ENCODE measurements at places on chromosomes 1 and 21.

- no peak for DNase-seq
Observed at GRCh38 chr1:163427279-163427678, 105.5 kb downstream of the NUF2 start.

GRCh38 chr1:21115098-21115760 lies 61.5 kb downstream of the EIF4G3 start:
- DNase-seq: no peak

GRCh38 chr1:23555986-23556634 lies 3.2 kb downstream of the ID3 start:
- DNase-seq: no peak

DNA sequence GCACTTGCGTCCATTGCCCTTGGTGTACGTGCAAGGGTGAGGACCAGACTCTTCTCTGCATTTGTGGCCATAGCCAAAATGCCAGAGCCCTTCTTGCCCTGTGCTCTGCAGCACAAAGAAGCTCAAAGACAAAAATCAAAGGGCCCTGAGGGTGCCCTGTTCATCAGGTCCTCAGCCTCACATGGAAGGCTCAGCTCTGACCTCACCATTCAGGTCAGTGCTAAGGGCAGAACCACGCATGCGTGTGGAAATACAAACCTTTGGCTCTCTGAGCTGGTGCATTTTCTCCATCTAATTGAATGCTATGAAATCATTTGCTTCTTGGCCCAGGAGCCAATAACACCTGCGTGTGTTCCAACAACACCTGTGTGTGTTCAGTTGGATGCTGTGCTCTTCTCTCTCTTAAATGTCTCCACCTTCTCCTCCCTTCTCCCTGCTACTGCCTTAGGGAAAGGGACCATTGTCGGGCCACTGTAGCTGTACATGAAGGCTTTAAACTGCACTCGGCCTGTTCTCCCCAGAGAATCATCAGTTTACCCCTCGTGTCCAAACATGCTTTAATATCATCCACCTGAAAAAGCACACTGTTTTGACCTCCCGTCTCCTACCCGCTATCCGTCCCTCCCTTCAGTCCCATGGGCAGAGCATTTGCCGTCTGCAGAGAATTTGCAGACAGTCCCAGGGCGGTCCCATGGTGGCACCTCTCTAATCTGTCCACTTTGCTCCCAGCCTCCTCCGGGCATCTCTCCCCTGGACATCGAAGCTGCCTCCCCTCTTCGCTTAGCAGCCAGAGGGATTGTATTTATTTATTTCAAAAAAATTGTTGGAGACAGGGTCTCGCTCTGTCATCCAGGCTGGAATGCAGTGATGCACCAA lies 60.6 kb downstream of the EVA1C start:
- no peak for DNase-seq

DNA sequence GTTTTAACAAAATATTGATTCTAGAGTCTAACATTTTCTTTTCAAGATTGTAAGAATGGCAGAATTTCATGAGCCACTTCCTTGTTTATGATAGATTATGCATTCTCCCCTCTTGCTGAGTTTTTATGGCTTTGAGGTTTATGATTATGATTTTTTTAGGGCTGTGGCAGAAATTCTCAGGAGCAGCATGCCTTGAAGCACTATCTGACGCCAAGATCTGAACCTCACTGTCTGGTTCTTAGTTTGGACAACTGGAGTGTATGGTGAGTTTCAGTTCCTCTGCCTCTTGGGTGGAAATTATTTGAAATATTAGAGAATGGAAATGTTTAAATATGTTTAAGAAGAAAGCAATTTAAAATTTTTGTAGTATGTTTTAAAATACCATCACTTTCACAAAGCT lies 10.2 kb downstream of the USP16 start:
- DNase-seq: no peak

DNA sequence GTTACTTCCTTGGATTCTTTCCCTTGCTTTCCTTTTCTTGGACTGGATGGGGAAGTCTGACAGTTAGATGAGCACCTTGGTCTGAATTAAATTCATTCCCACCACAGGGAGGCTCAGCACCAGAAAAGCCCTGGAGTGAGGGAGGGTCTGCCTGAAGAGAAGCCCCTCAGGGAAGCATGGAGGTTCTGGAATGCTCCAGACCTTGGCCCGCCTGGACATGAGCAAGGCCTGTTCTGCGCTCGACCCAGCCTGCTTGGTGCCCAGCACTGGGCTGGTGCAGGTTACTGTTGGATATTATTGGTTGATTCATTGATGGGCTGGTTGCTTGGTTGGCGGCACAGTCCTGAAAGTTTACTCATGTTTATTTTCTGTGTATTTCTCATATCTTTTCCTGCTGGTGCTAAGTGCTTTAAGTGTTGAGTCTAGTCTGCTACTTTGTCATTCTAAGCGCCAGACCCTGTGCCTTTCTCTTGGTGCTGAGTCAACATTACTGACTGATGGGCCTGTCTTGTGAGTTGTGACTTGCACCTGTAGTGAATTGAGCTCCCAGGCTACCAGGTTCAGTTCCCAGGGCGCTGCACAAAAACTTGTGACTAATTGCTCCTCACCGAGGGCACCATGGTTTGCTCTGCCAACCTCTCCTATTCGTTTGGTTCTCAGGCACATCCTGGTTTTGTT lies 538.5 kb downstream of the KIF26B start:
- no peak for DNase-seq

Measured in activated CD4-positive, alpha-beta T cell treated with anti-CD3 and anti-CD28 coated beads, Interleukin-2, amount 50 U/mL, for 4 hours (primary cell).